ENCODE measurements at places on chromosomes 5 and 9.

DNA sequence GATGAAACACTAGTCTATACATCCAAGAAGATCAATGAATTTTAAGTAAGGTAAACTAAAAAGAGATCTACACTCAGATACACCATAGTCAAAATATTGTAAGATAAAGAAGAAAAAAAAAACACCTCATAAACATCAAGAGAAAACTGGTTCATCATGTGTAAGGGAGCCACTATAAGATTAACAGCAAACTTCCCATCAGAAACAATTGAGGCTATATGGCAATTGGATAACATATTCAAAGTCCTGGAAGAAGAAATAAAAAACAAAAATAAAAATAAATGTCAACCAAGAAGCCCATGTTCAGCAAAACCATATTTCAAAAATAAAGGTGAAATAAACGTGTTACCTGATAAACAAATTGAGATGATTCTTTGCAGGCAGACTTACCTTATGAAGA, 3.6 kb downstream of the OR13C8 start:
- DNase-seq, result no peak

GRCh38 chr9:71908825-71909224, 2.2 kb downstream of the ABHD17B start:
- no peak for DNase-seq

DNA sequence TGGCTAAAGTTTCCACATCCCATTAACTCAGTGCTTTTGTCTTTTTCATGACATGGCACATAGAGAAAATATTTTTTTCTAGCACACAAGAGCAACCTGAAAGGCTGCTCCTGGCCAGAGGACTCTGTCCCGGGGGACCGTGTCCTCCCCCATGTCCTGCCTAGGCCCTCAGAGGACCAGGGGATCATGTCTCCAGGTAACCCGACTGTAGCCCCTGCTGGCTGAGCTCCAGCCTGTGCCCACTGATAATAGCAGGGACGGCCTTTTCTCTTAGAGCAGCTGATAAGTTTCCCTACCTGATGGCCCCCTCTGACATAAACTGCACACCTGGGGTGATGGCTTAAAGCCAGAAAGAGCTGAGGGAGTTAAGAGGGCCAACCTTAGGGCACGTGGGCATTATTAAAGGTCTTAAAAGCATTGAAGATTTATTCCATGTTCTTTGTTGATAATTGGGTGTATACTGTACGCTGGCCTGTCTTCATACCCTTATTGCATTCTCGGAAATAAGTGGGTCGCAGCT, 5.9 kb downstream of the HDHD3 start:
- DNase-seq, result no peak

GRCh38 chr9:127395497-127396252, 1.3 kb upstream of the SLC2A8 start:
- DNase-seq, result no peak

DNA sequence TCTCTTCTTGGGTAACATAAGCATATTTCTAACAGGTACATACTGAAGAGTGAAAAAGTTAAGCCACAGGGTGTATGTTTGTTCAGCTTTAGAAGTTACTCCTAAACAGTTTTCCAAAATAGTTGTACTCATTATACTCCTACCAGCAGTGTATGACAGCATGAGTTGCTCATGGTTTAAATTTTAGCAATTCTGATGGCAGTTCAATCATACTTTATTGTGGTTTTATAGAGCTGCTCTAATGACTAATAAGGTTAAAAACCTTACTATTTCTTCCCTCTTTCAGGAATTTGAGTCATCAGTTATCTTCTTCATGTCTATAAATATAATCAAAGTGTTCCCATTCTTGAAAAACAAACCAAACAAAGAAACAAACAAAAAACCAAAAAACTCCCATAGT, 81.5 kb downstream of the CAAP1 start:
- no peak for DNase-seq

DNA sequence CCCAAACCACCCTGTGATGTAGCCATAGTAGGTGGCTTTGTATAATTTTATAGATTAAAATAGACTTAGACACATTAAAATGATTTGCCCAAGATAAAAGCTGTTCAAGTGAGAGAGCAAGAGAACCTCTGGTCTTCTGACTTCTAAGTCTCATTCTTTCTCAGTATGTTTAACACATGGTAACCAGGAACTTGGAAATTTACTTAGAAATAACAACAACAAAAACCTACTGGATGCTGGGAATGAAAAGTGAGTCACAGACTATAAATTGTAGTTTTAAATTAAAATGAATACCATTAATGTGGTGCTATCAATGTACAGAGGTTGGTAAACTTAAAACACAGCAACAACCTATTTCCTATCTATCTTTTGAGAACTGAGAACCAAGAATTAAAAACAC, 30.4 kb downstream of the HMGCR start:
- DNase-seq, result no peak

DNA sequence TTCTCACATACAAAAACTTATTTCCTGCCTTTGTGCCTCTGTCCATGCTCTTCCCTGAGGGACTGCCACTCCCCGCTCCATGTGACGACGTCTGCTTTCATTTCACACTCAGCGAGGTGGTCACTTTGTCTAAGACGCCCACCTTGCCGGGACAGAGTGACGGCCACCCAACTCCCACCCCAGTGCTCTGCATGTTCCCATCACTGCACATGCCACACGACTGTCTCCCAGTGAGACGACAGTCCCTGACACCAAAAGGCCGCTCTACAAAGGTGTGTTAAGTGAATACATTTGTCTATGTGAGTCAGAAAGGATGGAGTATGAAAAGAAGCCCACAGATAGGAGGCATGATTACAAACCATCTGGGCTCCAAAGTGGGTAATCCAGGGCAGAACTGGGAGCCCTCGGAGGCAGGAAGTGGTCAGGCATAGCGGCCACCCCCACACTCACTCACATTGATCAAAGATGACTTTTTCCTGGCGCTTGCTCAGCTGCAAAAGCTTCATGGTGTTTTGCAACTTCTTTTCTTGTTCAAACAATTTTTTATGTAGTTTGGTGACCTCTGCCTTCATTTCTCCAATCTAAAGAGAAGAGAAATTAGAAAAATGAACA, 185.8 kb downstream of the CDK5RAP2 start:
- no peak for DNase-seq

DNA sequence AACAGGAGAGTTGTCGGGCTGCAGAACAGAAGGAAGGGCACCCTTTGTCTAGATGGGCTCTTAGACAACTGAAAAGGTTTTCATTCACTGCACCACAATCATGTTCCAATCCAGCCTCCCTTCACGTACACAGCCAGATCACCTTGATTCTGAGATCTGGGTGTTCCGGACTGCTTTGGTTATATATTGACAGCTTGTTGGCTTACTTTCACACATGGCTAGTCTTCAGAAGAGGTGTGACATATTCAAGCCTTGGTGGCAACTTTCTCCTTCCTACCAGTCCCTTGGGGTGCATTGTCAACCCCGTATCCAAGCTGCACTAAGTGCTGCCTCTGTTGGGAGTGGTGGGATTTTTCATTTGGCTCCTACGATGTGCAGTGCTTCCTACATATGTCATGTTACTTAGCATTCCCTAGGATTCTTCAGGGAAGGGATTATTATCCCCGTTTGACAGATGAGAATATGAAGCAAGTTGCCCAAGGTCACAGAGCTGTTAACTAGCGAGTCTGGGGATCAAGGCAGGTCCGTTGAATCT, 100.6 kb downstream of the LIFR start:
- no peak for DNase-seq

All from nephron progenitor cell (in vitro differentiated cells).